Gastroesophageal sphincter (tissue), 4 donors: ENCODE measurements at places on chromosomes 2 and 18.

- ATAC-seq = no peak
Measured at GRCh38 chr18:48996901-48997463, 46.2 kb upstream of the SMAD7 start.

- ATAC-seq = no peak
Measured at GRCh38 chr2:173050684-173051083, 25.0 kb upstream of the MAP3K20 start.

GRCh38 chr2:99865818-99866676 lies 276.3 kb downstream of the AFF3 start:
- no peak for ATAC-seq

- no peak for ATAC-seq
Measured at GRCh38 chr2:36441816-36442215, 86.2 kb downstream of the CRIM1 start.

GRCh38 chr2:218166791-218167190 lies at the start of gene CXCR1:
CXCR1 (minus strand) TSS chr2:218166962; CDS start chr2:218165211, 1,751 bp downstream.
- ATAC-seq = no peak

DNA sequence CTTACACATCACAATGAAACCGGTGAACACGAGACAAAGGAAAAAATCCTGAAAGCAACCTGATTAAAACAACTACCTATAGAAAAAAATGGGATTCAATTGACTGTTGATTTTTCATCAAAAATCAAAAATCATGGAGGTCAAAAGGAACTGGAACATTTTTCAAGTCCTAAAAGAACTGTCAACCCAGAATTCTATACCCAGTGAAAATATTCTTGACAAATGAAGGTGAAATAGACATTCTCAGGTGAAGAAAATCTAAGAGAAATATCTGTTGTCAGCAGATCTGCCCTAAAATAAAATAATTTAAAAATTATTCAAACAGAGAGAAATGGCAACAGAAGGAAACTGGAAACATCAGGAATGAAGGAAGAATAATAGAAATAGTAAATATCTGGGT lies 38.9 kb downstream of the GAREM1 start:
- ATAC-seq = no peak
